ENCODE measurements at places on chromosomes 1 and 21.
A peak's percentile ranks its signal among the peaks of the same experiment; 100 is the strongest.

DNA sequence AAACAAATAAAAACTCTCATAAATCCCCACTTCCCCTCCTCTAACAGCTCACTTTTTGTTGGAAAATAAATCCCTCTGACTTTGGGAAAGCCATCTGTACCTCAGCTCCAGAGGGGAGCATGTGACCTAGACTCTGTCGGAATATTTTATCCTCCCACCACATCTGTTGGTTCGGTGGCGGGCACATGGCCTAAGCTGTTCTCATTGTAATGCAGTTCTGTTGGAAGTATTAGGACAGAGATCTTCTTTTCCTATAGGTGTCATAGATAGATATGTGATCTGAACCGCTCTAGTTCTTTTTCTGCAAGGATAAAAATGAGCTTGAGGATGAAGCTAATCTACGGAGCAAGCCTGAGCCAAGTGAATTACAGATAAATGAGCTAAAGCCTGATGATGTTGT is 50.5 kb upstream of the EPS8L3 start:
- no peak for DNase-seq

DNA sequence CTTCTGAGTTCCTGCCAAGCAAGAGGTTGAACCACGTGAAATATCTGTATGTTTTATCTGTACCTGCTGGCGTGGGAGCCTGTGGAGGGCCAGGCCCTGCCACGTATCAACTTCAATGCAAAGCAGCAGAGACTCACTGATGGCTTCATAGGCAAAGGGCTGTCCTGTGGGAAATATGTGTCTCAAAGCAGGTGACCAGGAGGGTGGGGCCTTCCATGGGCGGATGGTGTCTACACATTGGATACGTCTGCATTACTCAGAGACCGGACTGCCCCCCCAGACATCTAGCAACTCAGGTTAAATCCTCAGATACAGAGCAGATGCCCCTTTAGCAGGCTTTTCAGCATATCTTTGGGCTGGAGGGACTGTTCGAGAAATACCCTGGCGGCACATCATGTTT is 210.8 kb upstream of the C1orf174 start:
- no peak for DNase-seq

DNA sequence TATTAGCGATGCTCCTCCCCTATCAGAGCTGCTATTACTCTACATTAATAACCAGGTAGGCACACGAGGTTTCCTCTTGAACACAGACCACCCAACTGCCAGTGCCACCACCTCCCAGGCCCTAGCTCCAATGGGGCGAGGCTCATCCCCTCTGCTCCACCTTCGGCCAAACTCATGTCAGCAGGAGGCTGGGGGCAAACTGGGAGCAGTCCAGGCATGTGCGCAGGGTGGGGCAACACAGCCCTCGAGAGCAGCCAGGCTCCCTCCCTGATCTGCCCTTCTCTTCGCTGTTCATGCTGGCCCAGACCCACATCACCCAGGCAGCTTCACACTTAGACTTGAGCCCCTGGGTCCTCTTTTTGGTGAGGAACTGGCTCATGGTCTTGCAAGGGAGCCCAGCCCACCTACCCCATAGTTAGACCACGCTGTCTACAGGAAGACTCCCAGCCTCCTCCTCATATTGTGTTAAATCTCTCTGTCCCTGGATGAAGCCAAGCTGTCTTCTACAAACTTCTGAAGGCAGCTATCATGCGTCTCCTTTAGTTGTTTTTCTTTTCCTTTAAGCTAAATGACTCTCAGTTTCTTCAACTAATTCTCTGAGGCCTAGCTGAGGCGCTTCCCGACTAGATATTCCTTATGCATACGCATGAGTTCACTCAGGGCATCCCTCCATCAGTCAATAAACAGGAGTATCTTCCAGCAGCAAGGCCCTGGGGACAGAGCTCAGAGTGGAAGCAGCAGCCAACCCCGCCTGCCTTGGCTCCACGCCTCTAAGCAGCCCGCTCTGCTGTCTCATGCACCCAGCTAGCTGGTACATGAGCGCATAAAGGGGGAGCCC is 12.0 kb downstream of the TMEM9 start:
- DNase-seq, result no peak

- peak; percentile 21 for DNase-seq
These were observed 27.3 kb downstream of the KIAA2013 start for GRCh38 chr1:11898831-11899467.

DNA sequence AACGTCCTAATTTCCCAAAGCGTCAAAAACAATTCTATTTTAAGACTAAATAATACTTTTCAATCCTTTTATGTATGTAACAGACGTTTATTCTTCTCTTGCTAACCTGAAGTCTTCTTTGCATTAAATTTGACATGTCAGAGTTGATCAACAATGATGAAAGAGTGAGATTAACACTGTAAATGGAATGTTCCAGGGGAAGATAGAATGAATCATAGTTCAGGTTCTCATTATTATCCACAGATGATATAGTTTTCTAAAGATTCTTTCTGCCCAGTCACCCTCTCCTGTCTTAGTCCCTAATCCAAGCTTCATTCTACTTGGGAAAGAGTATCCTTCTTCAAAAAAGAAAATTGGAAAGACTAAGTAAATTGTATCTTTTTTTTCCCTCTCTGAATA is 38.9 kb downstream of the SDCCAG8 start:
- no peak for DNase-seq

DNA sequence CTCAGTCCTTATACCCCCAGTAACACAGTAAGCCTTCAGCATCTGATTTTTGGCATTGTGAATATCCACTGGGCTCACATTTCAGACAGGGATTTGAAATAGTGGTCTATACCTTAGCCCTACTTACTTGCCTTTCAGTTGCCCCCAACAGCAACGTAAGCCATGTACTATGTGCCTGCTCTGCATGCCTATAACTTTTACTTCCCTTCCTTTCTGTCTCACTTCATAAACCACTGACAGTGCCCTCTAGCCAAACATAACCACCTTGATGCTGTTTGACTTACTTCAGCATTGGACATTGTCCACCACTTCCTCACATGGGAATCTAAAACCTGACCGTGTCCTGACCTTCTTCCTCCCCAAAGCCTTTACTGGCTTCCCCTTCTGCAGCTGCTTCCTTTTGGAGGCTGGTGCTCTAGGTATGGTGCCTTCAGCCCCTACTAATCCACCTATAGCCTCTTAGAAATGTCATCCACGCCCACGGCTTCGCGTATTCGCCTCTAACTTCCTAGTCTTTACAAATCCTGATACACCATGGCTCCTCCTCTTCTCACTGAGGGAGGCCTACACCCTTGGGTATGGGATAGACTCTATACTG is 3.6 kb upstream of the ZNF672 start:
- no peak for DNase-seq
